Peyer's patch (tissue), 4 donors: ENCODE measurements at places on chromosomes 5 and 9. TPM values are rescaled to one million over a fixed set of nuclear protein-coding genes. Genes with fewer than 3 reads are reported as not detected.

Gene POLE3
- total RNA-seq = 56.9 TPM

Gene C9orf43
- total RNA-seq = 1.1 TPM

Gene QRFP
- total RNA-seq = not detected

Gene MLANA
- total RNA-seq = not detected

Gene CENPP
- total RNA-seq = 51.2 TPM

Gene EQTN
- total RNA-seq = not detected

Gene PCDHB15
- 0.27 TPM for total RNA-seq

Gene PLCXD3
- total RNA-seq = 1.2 TPM

Gene ADGRV1
- 5.0 TPM for total RNA-seq

Gene SLC4A9
- 0.40 TPM for total RNA-seq

- DNase-seq = no peak
- no peaks in the 10 kb centered on the region for H3K36me3 ChIP-seq
- H3K4me3 ChIP-seq = no peak overlapping the region
- no peaks in the 10 kb centered on the region for H3K4me1 ChIP-seq
- H3K27me3 ChIP-seq = no peaks in the 10 kb centered on the region
These were observed 40.1 kb downstream of the ITGA1 start for GRCh38 chr5:52827815-52828214.

DNA sequence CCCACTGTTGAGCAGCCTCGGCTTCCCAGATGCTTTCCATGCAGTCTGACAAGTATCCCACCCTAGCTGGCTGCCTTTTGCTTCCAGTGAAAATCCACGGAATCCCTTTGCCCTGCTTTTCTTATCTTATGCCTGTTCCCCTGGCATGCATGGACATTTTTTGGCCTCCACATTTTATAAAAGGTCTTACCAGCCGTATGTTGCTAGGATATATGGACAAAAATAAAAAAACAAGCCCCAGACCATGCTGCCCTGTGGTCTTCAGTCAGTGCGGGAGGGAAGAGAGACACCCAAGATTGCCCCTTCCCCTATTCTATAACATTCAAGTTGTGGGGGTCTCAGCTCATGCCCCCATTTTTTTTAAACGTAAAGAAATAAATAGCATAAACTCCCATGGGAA is 129.6 kb downstream of the COL23A1 start:
- no peaks in the 10 kb centered on the region for H3K27me3 ChIP-seq
- H3K4me1 ChIP-seq = no peaks in the 10 kb centered on the region
- H3K27ac ChIP-seq = peak overlapping the region; percentile 38
- no peak for DNase-seq
- no peaks in the 10 kb centered on the region for H3K36me3 ChIP-seq
- no peak overlapping the region for H3K4me3 ChIP-seq

DNA sequence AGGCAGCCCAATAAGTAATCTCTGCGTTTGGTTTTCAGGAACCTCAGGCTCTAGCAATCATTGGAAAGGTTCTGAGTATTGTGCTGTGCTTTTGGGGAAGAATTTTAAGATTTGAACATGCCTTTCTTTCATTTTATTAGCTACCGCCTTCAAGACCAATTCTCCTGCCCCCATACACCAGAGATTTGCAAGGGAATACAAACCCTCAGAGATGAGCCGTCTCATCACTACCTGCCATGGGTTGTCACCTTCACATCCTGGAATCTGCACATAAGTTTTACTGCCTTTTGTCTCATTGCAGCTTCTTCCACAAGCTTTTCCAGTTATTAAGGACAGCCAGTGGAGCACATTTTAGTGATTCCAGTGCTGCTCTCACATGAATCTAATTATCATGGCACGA is 11.7 kb upstream of the TMED7 start:
- no peaks in the 10 kb centered on the region for H3K36me3 ChIP-seq
- H3K4me1 ChIP-seq = no peaks in the 10 kb centered on the region
- H3K27ac ChIP-seq = no peak overlapping the region
- DNase-seq = no peak
- no peak overlapping the region for H3K4me3 ChIP-seq

DNA sequence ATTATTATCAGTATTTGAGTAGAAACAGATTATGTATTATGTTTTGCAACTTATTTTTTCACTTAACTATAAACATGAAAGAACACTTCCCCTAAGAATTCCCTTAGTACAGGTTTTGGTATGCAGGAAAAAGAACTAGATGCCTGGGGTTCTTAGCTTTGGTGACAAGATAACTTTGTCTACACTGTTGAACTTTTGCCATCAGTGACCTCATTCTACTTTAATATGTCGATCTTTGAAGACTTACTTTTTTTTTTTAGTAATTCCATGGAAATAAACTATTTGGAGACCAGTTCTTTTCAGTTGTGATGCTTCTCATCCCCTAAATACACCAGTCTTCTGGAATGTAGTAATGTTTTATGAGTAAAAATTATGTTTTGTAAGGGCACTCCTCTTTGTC is 34.3 kb downstream of the ZNF462 start:
- H3K27me3 ChIP-seq = no peaks in the 10 kb centered on the region
- DNase-seq = no peak
- no peaks in the 10 kb centered on the region for H3K36me3 ChIP-seq
- no peak overlapping the region for H3K4me3 ChIP-seq
- H3K4me1 ChIP-seq = no peaks in the 10 kb centered on the region

DNA sequence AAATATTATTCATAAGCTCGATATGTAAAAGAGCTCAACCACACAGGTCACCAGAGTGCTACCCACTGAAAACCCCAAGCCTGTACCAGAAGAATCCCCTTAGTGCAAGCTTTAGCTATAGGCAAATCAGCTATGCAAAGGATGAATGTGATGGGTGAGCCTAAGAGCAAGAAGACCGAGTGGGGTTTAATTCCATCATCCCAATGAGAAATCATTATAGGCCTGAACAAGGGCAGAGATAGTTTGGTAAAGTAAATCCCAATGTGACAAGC is 21.8 kb downstream of the ELOVL7 start:
- H3K27ac ChIP-seq = no peak overlapping the region
- no peaks in the 10 kb centered on the region for H3K4me1 ChIP-seq
- H3K27me3 ChIP-seq = no peaks in the 10 kb centered on the region
- H3K4me3 ChIP-seq = no peak overlapping the region
- no peaks in the 10 kb centered on the region for H3K36me3 ChIP-seq

DNA sequence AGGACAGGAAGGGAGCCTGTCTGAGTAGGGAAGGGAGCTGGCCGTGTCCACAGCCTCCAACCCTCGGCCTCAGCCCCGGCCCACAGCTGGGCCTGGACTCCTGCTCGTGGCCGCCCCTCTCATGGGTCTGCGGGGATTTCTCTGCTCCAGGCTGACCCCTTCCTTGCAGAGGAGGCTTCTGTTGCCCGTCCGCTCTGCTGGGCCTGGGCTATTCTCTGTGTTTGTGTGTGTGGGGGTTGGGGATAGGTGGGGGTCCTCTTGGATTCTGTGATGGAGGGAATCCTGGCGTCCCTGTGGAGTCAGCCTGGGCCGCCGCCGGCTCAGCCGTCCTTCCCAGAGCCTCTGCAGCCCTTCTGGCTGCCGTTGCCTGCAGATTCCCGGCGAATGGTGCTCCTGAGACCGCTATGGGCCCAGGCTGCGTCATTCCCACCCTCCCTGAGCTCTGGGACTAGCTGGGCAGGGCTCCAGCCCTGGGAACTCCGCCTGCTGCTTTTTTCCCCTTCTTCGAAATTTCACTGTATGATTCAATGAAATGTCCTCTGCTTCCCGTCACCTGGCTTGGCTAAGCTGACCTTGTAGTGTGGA is 64.2 kb downstream of the FGF18 start:
- H3K27me3 ChIP-seq = no peaks in the 10 kb centered on the region
- H3K4me1 ChIP-seq = no peaks in the 10 kb centered on the region
- H3K27ac ChIP-seq = no peak overlapping the region
- no peak for DNase-seq

GRCh38 chr5:65066387-65067146 is 297.8 kb downstream of the CWC27 start:
- H3K4me1 ChIP-seq = peaks cover 17% of the 10 kb centered on the region
- no peaks in the 10 kb centered on the region for H3K27me3 ChIP-seq
- H3K27ac ChIP-seq = no peak overlapping the region
- DNase-seq = no peak
- H3K4me3 ChIP-seq = no peak overlapping the region

GRCh38 chr9:91992461-91993041 is 42.5 kb upstream of the ROR2 start:
- H3K4me1 ChIP-seq = no peaks in the 10 kb centered on the region
- H3K36me3 ChIP-seq = no peaks in the 10 kb centered on the region
- no peaks in the 10 kb centered on the region for H3K27me3 ChIP-seq
- no peak overlapping the region for H3K4me3 ChIP-seq
- DNase-seq = no peak

DNA sequence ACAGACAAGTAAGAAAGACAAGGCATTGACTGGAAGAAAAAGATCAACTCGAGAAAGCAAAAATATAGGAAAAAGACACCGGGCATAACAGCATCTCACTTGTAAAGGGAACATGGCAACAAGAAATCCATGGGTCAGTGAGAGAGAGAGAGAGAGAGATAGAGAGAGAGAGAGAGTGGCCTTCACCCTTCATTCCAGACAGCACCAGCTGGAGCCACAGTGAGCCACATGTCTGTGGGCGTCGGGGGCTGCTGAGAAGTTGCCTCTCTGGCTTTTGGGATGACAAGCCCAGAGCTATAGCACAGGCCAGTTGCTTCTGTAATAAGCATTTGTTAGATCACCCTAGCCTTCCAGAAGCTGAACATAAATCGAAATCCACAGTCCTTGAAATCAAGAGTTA is 20.3 kb upstream of the ENC1 start:
- DNase-seq = no peak
- no peak overlapping the region for H3K27ac ChIP-seq
- no peak overlapping the region for H3K4me3 ChIP-seq
- H3K4me1 ChIP-seq = no peaks in the 10 kb centered on the region

GRCh38 chr5:143404416-143405062 is 1.1 kb upstream of the NR3C1 start:
- H3K27ac ChIP-seq = peak overlapping the region; percentile 96
- no peaks in the 10 kb centered on the region for H3K4me1 ChIP-seq
- peak; percentile 88 for DNase-seq
- H3K4me3 ChIP-seq = peak overlapping the region; percentile 70
- H3K27me3 ChIP-seq = no peaks in the 10 kb centered on the region

- no peak overlapping the region for H3K27ac ChIP-seq
- H3K36me3 ChIP-seq = peaks cover 91% of the 10 kb centered on the region
- no peak overlapping the region for H3K4me3 ChIP-seq
- H3K4me1 ChIP-seq = no peaks in the 10 kb centered on the region
These were observed 12.1 kb downstream of the ERAP1 start for GRCh38 chr5:96795626-96796025.

GRCh38 chr9:7342229-7342628 is 457.3 kb downstream of the DMAC1 start:
- H3K27me3 ChIP-seq = no peaks in the 10 kb centered on the region
- no peak overlapping the region for H3K4me3 ChIP-seq
- DNase-seq = no peak
- H3K27ac ChIP-seq = no peak overlapping the region
- H3K36me3 ChIP-seq = no peaks in the 10 kb centered on the region

DNA sequence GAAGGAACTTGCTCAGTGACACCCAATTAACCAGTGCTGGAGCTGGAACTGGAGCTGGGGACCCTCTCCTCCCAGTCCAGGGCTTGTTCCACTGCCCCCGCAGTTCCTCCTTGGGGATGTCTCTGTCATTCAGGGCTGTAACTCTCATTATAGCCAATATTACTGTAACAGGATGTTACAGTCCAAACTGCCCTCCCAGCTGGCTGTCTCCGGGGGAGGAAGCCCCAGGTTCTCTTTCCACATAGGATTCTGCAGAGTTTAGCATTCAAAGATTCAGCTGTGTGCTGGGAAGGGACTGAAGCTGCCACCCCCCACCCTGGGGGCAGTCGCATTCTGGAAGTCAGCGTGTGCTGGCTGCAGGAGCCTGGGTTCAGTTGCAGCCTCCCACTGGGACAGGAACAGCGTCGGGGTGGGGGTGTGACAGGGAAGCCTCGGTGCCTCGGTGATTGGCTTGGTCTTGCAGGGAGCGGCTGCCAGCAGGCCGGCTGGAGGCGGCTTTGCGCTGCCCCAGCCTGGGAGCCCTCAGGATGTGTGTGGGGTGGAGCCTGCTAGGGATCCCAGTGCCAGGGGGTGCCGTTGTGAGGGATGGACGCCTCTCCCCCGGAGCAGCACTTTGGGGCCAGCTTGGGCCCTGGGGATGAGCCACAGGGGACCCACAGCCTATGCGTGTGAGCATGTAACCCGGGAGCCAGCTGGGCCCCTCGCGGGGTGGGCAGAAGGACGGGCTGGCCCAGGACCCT is 101.1 kb downstream of the RGS3 start:
- H3K36me3 ChIP-seq = no peaks in the 10 kb centered on the region
- peak overlapping the region; percentile 32 for H3K4me3 ChIP-seq
- H3K27ac ChIP-seq = peak overlapping the region; percentile 65
- DNase-seq = peak; percentile 67
- no peaks in the 10 kb centered on the region for H3K27me3 ChIP-seq

DNA sequence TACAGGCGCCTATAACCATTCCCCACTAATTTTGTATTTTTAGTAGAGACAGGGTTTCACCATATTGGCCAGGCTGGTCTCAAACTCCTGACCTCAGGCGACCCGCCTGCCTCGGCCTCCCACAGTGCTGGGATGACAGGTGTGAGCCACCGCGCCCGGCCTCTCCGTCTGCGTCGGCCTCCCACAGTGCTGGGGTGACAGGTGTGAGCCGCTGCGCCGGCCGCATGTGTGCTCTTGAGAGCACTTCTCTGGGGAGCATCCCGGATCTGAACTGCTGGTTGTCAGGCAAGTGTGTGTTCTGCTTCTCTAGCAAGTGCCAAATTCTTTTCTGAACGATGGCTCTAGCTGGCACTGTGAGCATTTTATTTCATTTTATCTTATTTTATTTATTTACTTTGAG is 3.7 kb upstream of the ENTPD2 start:
- peaks cover 15% of the 10 kb centered on the region for H3K4me1 ChIP-seq
- no peak for DNase-seq
- H3K27ac ChIP-seq = no peak overlapping the region

- DNase-seq = no peak
- H3K4me1 ChIP-seq = no peaks in the 10 kb centered on the region
- no peaks in the 10 kb centered on the region for H3K36me3 ChIP-seq
- H3K4me3 ChIP-seq = no peak overlapping the region
- H3K27me3 ChIP-seq = no peaks in the 10 kb centered on the region
- no peak overlapping the region for H3K27ac ChIP-seq
These were observed 9.5 kb downstream of the INVS start for GRCh38 chr9:100108559-100108958.

DNA sequence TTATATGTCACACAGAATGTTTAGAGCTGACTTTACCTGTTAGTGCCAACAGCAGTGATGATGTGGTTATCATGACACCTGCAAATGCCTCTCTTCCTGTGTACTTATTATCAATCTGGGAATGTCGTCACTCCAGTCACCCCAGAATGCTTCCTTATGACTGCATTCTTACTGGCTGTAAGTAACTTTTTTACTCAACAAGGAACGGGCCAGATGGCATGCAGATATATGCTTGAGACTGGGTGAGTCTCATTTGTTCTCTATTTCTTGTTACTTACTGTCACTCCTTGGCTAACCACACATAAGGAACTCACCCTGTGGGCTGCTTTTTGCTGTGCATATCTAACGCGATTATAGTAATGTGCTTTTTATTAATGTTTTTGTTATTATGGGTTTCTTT is 385.5 kb upstream of the MEF2C start:
- no peaks in the 10 kb centered on the region for H3K27me3 ChIP-seq
- H3K36me3 ChIP-seq = no peaks in the 10 kb centered on the region
- peak overlapping the region; percentile 46 for H3K27ac ChIP-seq
- no peak overlapping the region for H3K4me3 ChIP-seq
- DNase-seq = no peak

GRCh38 chr9:6592231-6592630 is 53.3 kb downstream of the GLDC start:
- H3K4me3 ChIP-seq = no peak overlapping the region
- no peaks in the 10 kb centered on the region for H3K4me1 ChIP-seq
- DNase-seq = no peak

GRCh38 chr9:87336914-87337333 is 160.7 kb upstream of the DAPK1 start:
- no peak overlapping the region for H3K27ac ChIP-seq
- no peaks in the 10 kb centered on the region for H3K4me1 ChIP-seq
- DNase-seq = no peak
- no peaks in the 10 kb centered on the region for H3K36me3 ChIP-seq
- no peaks in the 10 kb centered on the region for H3K27me3 ChIP-seq
